ENCODE measurements at places on chromosomes 13 and 19.

DNA sequence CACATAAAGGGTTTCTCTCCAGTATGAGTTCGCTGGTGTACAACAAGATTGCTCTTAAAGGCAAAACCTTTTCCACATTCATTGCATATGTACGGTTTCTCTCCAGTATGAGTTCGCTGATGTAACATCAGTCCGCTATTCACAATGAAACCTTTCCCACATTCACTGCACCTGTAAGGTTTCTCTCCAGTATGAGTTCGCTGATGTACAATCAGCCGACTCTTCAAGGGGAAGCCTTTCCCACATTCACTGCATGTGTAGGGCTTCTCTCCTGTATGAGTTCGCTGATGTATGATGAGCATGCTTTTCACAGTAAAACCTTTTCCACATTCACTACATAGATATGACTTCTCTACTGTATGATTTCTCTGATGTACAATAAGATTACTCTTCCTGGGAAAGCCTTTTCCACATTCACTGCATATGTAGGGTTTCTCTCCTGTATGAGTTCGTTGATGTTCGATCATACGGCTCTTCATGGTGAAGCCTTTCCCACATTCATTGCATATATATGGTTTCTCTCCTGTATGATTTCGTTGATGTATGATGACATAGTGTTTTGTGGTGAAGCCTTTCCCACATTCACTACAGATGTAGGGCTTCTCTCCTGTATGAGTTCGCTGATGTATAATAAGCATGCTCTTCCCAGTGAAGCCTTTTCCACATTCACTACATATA lies 6.0 kb upstream of the ZNF614 start:
- DNase-seq = no peak

GRCh38 chr13:97322740-97323342 lies 100.7 kb downstream of the MBNL2 start:
- no peak for DNase-seq

DNA sequence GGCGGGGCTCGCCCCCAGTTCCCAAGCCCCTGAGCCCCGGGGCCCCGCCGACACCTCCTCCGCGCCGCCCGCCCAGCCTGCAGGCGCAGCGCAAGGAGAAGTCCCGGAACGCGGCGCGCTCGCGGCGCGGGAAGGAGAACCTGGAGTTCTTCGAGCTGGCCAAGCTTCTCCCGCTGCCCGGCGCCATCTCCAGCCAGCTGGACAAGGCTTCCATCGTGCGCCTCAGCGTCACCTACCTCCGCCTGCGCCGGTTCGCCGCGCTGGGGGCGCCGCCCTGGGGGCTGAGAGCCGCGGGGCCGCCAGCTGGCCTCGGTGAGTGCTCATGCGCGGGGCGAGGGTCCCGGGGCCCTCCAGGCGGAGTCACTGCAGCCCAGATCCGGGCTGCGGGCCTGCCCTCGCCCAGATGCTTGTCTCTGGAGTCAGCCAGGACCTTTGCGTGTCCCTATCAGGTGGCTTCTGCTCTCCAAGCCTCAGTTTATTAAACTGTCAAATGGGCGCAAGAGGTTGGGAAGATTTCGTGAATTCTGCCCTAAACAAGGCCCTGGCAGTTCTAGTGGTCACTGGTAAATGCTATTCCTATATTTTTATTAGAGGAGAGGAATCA lies 2.0 kb downstream of the NPAS1 start:
- DNase-seq = no peak

GRCh38 chr19:16473875-16474392 lies 2.2 kb upstream of the EPS15L1 start:
- DNase-seq = no peak

DNA sequence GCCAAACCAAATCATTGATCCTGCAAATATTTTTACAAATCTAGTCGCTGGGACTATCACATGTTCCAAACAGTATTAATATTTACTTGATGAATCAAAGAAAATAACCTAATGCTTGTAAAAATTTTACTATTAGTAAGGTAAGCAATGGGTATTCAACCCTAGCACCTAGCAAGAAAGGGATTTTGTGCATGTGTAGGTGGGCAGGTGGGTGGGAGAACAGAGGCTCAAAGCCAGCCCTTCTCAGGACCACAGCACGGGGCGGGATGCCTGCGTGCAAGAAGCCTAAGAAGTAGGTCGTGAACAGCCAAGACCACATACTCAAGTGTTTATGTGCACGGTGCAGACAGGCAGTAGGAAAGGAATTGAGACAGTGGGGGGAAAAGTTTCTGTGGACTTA lies 26.6 kb downstream of the DOCK9 start:
- DNase-seq = no peak

GRCh38 chr19:32032561-32032960 lies 312.8 kb upstream of the ZNF507 start:
- DNase-seq = no peak

- no peak for DNase-seq
Measured at GRCh38 chr19:35928507-35928906, 7.7 kb upstream of the LRFN3 start.

DNA sequence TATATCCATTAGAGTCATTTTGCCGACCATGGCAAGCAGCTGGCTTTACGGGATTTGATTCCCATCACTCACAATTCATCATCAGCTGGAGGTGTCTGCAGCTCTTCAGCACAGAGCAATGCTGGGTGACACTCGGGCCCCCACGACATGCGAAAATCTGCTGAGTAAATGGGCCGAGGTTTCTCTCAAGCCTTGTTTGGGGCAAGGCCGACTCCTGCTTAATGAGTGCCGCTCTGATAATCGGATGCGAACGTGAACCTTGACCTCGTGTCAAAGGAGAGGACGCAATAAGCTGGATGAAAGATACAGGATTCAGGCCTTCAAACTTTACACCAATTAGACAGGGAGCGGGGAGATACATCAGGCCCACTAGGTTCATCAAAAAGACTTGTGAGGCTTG lies 65.2 kb downstream of the GGACT start:
- DNase-seq = no peak

GRCh38 chr13:99977912-99978798 lies 3.4 kb upstream of the ZIC2 start:
- no peak for DNase-seq

GRCh38 chr13:21701460-21701859 lies 30.6 kb downstream of the FGF9 start:
- DNase-seq = no peak

- no peak for DNase-seq
Measured at GRCh38 chr19:14006766-14007562, 844 bp upstream of the RFX1 start.

DNA sequence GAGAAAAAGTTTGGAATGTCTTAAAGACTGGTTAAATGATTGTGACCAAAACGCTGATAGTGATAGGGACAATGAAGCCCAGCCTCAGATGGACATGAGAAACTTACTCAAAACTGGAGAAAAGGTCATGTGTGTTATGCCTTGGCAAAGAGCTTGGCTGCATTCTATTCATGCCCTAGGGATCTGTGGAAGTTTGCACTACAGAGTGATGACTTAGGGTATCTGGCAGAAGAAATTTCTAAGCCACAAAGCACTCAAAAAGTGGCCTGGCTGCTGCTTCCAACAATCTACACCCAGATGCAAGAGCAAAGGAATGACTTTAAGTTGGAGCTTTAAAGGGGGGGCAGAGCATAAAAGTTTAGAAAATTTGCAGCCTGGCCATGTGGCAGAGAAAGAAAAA lies 521.3 kb downstream of the UQCRFS1 start:
- DNase-seq = no peak

- DNase-seq = no peak
Measured at GRCh38 chr13:42219051-42219450, 52.9 kb upstream of the AKAP11 start.

All from GM12865 (cell line).